ENCODE measurements at places on chromosomes 12 and 14. TPM values are rescaled to one million over a fixed set of nuclear protein-coding genes. Genes with fewer than 3 reads are reported as not detected.

The TMEM119 gene
- 164 TPM for total RNA-seq

The OR4E2 gene
- not detected for total RNA-seq

The KERA gene
- not detected for total RNA-seq

The CCDC196 gene
- not detected for total RNA-seq

The NRIP2 gene
- total RNA-seq, result not detected

The ULK1 gene
- total RNA-seq, result 9.1 TPM

The NAV3 gene
- 121 TPM for total RNA-seq

The ANO4 gene
- 1.6 TPM for total RNA-seq

The SLC4A8 gene
- 4.7 TPM for total RNA-seq

The SLCO1A2 gene
- total RNA-seq, result 0.09 TPM

The TAS2R30 gene
- total RNA-seq, result 16.4 TPM

The SPRING1 gene
- total RNA-seq, result 24.4 TPM

The HOXC5 gene
- total RNA-seq, result 1.8 TPM

The TAS2R7 gene
- not detected for total RNA-seq
